Activated CD4-positive, CD25-positive, alpha-beta regulatory T cell treated with anti-CD3 and anti-CD28 coated beads, Interleukin-2, amount 50 U/mL, for 24 hours (primary cell): ENCODE measurements at places on chromosomes 3 and 15.

DNA sequence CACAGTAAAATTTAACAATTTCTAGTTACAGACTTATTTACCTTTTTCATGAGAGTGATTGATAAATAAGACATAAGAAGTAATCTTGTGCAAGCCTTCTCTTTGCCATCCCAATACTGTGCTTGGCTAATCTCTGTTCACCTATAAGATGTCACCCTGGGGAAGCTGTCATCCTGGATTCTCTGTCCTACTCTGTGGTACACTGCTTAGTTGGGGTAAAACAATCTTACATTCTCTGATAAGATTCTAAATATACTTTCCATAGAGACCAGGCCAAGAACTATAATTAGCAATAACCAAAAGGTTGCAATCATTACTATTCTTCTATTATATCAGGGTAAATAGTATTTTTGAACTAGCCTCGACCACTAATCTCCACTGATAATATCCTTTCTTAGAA lies 1218.3 kb upstream of the CADM2 start:
- no peak for ATAC-seq

GRCh38 chr15:99096173-99096893 lies 8.5 kb upstream of the SYNM start:
- ATAC-seq, result no peak

- no peak for ATAC-seq
Measured at GRCh38 chr15:58522391-58522790, 90.6 kb downstream of the LIPC start.

GRCh38 chr15:74173380-74174218 lies at the start of gene ISLR:
ISLR (plus strand) TSS chr15:74173710; CDS start chr15:74174859, 1,149 bp downstream.
- no peak for ATAC-seq

DNA sequence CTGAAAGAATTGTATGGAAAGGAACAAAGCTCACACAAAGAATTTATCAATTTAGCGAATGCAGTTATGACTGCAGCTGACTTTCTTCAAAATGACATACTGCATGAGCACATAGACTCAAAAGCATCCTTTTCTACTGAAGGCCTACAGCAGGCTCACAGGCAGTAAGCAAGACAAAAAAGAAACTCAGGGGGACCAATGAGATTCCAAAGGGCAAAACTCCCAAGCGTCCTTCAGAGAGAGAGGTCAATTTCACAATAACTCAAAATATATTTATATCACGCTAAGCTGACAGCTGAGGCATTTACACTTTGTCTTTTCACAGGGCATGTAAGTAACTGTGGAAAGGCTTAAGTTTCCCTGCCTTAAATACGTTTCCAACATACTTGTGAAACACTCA lies 427.9 kb upstream of the RASGRP1 start:
- ATAC-seq, result no peak

DNA sequence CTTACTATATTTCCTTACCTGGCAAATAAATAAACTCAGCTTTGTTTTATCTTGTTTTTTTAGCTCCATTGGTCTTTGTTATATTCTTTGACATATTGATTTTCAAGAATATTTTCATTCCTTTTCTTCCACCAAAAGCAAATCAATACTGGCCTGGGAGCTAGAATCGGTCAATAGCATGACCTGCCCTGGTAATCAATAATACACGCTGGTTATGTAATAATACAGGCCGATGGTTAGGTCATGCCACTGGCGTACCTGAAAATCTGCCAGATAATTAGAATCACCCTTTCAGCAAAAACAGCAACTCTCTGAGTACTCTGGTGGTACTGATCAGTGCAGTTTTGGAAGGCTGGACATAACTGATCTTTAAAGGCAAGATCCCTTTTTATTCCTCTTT lies 39.9 kb downstream of the PEAK1 start:
- no peak for ATAC-seq

GRCh38 chr15:52870015-52870414 lies 79.9 kb upstream of the ONECUT1 start:
- no peak for ATAC-seq

GRCh38 chr15:65833501-65834205 lies 35.6 kb upstream of the RAB11A start:
- ATAC-seq, result no peak

DNA sequence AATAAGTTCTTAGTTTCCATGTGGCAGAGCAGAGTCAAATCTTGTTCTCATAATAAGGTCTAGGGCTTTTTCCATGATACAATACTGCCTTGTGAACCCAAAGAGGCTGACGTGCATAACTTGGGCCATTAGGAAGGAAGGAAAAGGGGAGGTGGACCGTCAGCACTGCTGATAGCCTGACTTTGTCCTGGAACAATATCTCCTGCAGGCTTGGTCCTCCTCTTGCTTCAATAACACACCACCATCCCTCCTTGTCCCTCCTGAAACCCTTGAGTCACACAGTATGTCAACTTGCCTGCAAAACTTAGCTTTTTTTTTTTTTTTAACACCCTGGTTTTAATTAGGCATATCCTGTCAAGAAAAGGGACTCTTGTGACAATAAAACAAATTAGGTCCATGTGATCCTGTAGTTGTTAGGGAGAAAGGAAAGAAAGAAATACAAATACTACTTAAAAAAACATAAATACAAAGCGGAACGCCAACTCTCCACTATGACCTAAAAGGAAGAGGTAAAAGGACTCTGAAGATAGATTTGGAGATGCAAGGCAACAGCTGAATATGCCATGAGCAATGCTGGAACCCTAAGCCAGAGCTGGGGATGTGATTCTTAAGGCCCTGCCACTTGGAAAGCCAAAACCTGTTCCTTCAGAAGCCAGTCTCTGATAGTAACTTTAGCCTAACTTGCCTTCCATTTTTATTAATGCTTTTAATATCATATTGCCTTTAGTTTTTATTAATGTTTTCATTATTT lies 67.0 kb downstream of the WWTR1 start:
- ATAC-seq, result no peak

DNA sequence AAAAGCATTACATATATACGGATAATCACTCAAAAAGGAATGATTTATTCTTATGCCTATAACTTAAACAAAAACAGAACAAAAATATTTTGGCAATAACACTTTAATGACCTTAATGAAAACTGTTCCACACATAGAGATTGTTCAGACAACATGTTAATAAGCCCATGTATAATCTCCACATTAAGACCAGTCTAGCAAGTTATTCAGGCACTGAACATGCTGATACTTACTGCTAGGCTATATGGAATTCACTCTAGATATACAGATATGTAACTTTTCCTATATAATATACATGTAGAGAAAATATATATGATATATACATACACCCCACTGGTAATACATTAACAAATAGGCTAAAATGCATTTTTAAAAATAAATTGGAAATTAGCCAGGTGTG lies 43.8 kb upstream of the USP50 start:
- ATAC-seq, result no peak

GRCh38 chr3:69594286-69594685 lies 145.0 kb upstream of the MITF start:
- no peak for ATAC-seq

DNA sequence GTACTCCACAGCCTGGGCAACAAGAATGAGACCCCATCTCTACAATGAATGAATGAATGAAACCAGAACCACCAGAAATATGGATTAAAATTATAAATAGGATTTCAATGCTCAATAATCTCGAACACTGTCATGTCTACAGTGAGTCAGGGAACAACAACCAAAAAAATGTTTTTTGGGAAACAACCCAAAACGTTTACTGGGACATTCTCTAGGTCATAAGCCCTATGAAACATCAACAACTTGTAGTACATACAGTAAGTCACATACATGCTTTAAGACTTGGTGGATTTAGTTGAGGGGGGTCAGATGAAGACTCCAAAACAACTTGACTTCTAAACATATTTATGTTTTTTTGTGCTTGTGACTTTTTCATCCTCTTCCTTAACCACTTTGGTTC lies 511.2 kb downstream of the FOXP1 start:
- ATAC-seq, result no peak

- no peak for ATAC-seq
Measured at GRCh38 chr3:98008855-98009254, 26.3 kb downstream of the GABRR3 start.

DNA sequence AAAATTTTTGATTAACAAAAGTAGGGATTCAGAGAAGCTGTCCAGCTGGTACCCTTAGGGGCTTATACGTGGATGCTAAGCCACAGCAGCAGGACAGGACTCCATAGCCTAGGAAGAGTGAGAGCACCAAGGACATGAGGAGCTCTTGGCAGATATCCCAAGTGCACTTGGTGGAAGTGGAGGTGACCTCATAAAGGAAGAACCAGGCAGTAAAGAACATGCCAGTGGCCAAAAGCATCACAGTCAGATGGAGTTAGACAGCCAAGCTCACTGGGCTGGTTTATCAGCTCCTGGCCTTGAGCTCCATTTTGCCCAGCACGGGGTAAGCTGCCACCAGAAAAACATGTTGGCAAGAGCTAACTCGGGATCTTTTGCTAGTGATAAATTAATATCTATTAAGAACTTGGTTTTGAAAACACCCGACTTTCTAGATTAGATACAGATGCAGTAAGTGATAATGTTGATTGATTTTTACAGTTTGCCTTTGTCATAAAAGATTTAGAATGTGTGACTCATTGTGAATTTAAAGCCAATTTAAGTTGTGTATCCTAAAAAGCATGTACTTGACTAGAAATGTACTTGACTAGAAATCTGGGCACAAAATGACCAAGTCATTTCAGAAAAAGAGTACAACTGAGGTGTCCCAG lies 108.0 kb downstream of the CMSS1 start:
- ATAC-seq, result no peak

DNA sequence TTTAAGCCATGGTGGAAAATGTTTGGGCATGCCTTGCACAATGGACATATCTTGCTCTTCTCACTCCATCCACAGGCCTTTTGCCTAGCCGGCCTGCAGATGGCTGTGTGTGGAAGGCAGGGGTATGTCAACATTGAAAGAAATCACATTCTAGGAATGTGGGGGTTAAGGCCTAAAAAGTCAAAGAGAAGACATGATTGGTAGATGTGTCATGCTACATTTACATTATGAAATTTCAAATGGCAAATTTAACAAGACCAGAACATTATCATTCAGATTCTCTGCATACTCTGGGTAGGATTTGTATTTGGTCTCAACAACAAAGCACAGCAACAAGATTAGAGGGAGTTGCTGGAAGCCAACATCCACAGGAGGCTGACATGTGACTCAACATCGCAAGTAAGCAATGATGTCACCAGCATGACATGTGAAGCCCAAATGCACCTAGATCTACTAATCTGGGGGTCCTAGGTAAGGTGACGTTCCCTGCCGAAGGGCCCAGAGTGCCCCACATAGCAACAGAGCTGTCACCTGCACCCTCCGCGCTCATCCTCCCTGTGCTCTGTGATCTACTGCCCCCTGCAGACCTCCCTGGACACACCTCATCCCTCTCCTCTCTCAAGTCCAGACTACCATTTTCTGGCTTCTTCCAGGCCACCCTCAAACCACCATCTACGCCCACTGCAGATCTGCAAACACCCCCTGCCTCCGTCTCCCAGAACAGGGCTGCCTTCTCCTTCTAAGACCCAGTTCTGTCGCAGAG lies 39.4 kb downstream of the CLDN18 start:
- no peak for ATAC-seq

GRCh38 chr3:138799822-138800221 lies 34.9 kb downstream of the PIK3CB start:
- no peak for ATAC-seq

DNA sequence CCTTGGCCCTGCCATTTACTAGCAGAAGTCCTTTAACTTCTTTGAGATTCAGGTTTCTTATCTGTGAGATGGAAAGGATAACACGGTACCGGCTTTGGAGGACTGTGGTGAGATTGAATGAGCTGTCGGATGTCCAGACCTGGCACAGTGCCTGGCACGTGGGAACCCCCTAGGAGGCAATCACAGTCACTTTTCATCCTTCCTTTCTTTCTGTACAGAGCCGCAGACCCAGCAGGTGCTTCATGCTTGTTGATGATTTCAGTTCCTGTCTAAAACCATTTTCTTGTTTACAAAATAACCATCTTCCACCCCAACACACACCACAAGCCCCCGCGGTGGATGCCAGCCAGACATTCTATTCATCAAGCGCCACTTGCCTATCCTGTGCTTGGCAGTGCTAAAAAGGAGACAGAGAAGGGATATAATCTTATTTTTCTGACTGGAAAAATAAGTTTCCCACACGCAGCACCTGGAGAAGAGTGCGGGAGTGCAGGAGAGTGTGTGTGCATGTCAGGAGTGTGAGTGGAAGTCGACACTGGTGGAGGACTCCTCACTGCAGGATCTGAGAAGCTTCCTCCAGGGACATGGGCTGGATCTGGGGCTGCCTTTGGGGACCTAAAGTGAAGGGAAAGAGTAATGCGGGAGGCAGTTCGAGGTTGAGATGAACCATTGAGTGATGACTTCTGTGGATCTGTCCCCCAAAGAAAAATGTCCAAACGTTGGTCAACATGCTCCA lies 85.7 kb downstream of the ST6GAL1 start:
- peak; percentile 14 for ATAC-seq

GRCh38 chr15:79496838-79497237 lies 64.7 kb downstream of the MINAR1 start:
- no peak for ATAC-seq

DNA sequence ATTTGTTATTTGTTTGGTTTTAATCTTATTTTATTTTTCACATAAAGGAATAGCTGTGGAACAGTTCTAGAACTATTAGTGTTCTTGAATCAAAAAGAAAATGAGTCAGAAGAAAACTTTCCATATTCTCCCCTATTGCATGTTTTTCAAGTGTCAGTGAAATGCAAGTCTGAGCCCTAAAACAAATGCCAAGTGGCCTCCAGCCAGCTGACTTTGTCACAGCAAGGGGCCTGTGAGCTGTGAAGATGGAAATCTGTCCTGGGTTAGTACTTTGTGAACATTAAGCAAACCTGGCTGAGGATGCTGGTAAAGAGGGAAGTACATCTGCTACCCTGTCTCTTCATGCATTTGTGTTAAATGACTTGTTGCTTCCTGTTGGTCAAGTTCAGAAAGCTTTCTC lies 14.2 kb downstream of the LRRC49 start:
- ATAC-seq, result no peak

DNA sequence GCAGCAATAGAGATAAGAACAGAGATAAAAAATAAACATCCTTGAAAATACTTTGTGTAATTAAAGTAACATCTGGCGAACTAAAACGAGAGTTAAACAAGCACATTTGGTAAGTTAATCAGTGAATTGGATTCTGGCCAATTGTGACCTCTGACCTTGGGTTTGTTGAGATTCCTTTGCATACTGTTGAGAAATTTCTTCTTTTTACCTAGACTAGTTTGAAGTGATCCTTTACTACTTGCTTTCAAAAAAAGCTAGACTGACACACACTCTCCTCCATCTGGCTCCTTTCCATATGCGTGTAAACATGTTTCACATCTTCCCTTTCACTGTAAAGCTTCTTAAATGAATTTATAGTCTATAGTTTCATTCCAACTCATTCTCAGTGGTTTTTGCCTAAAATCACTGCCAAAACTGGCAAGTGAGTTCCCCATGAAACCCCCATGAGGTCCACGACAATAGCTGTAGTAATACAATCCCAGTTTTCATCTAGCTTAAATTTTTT lies 17.3 kb upstream of the GBE1 start:
- no peak for ATAC-seq

DNA sequence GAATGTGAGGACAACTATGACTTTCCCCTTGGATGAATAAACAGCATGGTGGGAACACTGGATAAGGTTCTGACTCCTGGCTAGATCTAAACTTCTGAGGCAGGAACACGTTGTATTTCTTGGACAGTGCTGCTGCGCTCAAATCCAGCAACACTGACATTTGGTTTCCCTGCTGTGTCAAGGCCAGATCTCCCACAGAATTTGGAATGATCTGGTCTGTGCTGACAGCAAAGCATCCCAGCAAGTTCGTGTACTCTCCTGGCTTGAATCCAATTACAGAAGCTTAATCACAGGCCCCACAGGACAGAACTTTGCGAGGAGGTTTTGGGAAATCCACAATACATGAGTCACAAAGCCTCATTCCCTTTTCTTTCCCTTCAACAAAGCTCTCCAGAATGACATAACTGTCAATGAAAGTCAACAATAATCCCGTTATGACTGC lies 92.5 kb downstream of the ADAMTS9 start:
- no peak for ATAC-seq
